RPMI8226 (cell line): ENCODE measurements at places on chromosomes 5 and 9.

GRCh38 chr5:2110137-2110933, 227.6 kb upstream of the IRX4 start:
- DNase-seq, result no peak

DNA sequence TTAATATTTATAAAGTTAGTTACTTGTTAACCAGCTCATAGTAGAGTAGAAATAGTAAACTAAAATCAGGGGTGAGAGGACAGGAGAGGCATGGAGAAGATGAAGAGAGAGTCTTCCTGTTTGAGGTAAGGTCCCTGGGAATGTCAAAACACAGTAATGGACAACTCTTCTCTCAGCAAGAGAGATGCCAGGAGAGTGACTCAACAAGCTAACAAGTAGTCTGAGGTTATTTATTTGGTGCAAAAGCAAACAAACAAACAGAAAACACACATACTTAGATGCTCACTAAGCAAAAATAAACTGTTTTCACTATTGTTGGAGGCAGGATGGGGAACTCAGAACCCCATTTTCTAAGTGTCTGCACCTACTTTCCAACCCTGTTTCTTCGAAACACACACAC, 333.2 kb upstream of the RFX3 start:
- no peak for DNase-seq

DNA sequence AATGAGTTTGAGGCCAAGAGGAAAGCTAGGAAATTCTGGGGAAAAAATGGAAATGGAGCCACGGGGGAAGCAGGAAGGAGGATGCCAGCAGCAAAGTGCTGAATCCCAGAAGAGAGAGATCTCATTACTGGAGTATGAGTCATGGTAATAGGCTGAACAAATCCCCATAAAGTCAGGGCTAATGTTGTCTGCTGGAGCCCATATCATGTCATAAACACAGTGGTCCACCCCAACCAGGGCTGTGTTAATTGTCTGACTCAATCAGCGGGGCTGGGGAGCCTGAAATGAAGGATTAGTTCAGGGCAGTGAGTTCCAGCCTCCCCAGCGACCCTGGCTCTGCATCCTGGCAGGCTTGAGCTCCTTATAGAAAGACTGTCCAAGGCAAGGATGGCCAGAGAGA, 68.8 kb downstream of the TLR4 start:
- DNase-seq, result no peak

GRCh38 chr9:83012168-83012921, 50.6 kb downstream of the RASEF start:
- DNase-seq, result no peak

- no peak for DNase-seq
Observed at GRCh38 chr9:92962846-92963245, 15.5 kb downstream of the FGD3 start.

DNA sequence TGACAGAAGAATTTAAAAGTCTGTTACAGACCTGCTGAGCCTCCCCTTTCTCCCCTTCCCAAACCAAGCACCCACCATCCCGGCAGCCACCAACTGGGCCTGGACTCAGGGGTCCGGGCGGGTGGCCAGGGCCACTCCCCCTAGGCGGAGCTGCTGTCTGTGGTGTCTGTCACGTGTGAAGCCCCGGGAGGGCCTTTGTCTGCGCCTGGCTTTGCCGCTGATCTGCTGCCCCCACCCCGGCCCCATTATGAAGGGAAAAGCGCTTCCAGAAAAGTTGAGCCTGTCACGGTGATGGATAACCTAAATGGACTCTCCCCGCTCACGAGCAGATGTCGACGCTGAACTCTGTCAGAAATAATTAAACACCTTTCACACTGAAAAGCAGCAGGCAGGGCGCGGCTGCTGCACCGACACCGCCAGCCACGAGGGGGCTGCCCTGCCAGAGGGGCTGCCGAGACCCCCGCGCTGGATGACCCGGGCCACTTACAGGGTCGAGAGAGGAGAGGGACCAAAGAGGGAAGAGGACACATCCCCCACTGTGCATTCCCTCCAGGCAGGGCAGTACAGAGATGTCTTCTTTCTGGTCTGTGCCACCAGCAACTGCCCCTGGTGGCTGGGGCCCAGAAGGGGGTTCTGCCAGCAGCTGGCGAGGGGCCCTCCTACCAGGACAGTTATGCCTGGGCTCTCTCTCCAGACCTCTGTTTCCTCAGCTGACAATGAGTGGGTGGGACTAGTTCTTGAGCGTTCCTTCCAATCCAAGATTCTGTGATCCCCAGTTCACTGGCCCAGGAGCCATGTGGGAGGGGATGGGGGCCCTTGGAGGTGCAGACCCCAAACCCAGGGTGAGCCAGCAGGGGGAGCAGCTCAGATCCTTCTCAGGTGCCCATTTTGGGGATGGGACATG, 36.0 kb upstream of the BARHL1 start:
- DNase-seq, result no peak

- DNase-seq, result no peak
Observed at GRCh38 chr9:98182069-98182820, 10.2 kb downstream of the CORO2A start.

GRCh38 chr9:129280236-129280622, 102.2 kb upstream of the IER5L start:
- DNase-seq, result no peak

DNA sequence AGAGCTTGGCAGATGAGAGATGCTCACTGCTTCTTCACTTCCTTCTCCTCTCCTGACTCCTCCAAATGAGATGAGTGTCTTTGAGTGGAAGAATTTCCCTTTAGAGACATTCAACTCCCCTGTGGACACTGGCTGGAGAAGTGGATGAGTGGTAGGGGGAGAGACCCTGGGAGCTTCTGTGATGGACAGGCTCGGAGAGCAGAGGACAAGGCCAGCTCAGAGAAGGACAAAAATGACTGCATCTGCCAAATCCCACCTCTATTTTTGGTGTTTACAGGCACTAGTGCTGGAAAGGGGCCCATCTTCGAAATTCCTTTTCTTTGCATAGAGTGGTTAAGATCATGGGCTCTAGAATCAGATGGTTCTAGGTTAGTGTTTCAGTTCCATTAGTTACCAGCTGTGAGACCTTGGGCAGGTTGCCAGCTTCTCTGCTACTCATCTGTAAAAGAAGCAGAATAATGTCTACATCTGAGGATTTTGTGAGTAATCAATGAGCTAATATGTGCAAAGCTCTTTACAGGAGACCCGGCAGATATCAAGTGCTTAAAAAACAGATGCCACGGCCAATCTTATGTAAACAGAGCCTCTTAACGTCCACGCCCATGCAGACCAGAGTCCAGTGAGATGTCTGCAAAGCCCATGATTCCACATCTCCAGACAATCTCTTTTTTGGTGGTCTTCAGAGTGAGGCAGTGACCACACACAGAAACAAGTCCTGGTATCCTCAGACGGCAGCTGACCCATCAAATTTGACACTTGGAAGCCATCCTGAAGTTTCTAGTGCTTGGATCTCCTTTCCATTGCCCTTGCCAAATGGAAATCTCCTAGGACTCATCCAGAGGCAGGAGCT, 13.6 kb upstream of the COL27A1 start:
- DNase-seq, result peak; percentile 47

GRCh38 chr9:75147638-75148037, 59.3 kb downstream of the OSTF1 start:
- DNase-seq, result no peak

- no peak for DNase-seq
Observed at GRCh38 chr5:159258361-159258760, 4.7 kb upstream of the UBLCP1 start.

DNA sequence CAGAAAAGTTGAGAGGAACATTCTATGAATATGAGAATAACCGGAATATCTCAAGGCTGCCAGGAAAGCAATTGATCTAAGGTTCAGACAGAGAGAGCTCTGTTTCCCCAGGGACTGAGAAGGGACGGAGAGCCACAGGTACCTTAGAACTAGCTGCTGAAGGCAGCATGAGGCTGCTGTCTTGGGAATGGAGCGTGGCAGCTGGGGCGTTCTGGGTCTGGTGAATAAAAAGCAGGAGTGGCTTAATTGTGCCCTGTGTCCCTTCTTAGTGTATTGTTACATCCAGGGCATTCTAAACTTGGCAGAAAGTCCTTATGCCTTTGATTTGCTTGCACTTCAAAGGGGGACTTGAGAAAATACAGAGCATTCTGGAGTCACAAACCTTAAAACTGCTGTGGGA, 434.5 kb downstream of the KDM4C start:
- no peak for DNase-seq

- no peak for DNase-seq
Observed at GRCh38 chr9:105142406-105143135, 101.9 kb upstream of the SLC44A1 start.

DNA sequence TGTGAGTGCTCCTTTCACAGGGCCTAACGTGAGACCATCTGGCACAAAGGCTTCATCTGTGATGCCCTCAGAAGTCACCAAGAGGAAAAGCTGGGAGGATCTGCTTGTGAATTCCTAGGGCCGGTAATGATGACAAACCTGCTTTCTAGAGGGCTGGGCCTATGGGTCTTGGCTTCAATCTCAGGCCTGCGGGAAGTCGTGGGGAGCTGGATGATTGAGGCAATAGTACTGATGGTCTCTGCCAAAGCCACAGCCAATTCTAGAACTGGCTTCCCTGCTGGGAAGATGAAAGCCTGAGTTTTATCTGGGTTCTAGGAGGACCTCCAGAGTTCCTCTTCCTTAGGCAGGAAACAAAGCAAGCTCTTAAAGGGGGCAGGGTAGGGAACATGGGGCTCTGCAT, 102.7 kb downstream of the TMEM215 start:
- no peak for DNase-seq
